ENCODE measurements at places on chromosomes 12 and 14.

GRCh38 chr12:121059031-121059898 is 20.2 kb upstream of the OASL start:
- DNase-seq: no peak

GRCh38 chr12:129966146-129966995 is 62.5 kb upstream of the TMEM132D start:
- DNase-seq: no peak

- DNase-seq: no peak
These were observed 173.6 kb downstream of the CALM1 start for GRCh38 chr14:90570461-90570860.

DNA sequence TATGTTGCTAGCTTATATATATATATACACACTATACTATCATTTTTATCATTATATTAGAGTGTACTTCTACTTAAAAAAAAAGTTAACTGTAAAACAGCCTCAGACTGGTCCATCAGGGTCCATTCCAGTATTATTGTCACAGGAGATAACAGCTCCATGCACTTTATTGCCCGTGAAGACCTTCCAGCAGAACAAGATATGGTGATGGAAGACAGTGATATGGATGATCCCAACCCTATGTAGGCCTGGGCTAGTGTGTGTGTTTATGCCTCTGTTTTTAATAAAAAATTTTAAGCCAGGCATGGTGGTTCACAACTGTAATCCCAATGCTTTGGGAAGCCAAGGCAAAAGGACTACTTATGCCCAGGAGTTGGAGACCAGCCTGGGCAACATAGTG is 86.2 kb downstream of the GCH1 start:
- DNase-seq: no peak

GRCh38 chr12:115079760-115080159 is 395.8 kb upstream of the TBX3 start:
- DNase-seq: no peak

DNA sequence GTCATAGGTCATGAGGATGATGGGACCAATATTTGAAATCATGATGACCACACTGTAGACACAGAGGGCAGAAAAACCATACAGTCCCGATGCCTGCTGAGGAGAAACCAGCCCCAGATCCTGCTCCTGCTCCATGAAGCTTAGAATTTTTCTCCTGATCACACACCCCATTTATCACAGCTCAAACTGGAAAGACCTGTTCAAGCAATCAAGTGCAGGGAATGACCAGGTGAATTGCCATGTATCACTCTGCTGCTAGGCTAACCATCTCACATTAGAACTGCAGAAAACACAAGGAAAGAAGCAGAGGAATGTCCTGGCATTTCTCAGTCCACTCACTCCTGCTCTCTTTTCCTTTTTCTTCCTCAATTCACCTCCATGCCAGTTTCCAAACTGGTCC is 18.1 kb downstream of the MANSC1 start:
- no peak for DNase-seq

DNA sequence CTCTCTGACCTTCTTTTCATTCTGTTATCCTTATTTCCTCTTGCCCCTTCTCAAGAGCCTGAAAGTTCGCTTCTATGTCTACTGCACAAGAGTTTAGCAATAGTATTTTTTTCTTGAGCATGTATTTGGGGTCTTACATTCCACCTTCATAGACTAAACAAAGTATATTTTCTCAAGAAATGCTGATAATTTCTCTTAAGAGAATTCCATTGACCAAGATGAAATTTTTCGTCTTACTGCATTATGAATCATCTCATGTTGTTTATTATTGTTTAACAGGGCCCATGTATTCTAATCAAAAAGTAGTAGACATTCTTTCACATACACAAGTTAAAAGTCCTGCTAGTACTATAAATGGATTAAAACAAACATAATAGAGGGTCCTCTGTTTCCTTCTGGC is 219.3 kb downstream of the C12orf50 start:
- no peak for DNase-seq

GRCh38 chr12:124294780-124295341 is at the start of gene RFLNA:
Gene RFLNA (plus strand): TSS chr12:124295093. CDS start chr12:124295430, 337 bp downstream.
- DNase-seq: no peak

DNA sequence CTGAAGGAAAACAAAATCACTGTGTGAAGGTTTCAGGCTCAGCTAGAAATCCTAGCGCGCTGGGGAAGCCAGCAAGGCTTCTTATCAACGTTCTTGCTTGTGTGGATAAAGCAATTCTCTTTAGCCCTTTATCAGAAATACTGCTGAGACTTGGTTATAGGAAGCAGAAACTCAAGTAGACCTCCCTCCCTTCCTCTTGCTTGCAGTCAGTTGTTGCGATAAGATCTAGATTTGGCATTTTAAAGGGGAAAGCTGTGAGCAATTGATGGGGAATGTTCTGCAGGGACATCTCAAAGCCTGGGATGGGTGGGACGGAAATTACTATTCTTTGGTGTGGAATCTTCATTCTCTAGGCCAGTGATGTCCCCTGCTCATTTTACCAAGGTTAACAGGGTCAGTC is 76.4 kb upstream of the ANO4 start:
- no peak for DNase-seq

DNA sequence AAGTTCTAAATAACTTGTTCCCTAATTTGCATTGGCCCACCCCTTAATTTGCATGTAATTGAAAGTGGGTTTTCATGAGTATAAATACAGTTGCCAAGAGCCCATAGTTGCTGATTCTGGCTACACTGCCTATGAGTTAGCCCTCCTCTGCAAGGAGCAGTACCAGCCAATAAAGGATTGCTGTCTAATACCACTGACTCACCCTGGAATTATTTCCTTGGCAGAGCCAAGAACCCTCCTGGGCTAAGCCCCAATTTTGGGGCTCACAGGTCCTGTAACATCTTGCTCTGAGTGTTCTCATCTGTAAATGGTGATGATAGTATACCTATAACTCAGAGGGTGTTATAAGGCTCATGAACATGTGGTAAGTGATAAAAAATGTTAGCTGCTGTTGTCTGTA is 6.8 kb downstream of the TTC8 start:
- no peak for DNase-seq

DNA sequence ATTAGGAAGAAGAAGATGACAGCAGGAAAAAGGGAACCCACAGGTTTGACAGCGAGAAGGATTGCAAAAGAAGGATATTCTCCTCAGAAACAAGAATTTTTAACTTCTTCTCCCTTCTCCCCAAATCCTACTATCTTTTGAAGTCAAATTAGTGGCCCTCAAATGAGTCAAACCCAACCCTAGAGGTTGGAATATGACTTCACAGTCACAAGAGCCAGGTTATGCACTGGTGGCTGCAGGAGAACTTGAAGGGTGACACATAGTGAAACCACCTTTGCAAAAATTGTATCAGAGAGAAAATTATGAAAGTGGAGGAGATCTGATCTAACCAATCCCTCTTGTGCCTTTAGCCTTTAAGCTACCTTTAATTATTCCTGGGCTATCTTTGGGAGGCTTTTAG is 386.2 kb upstream of the CCDC196 start:
- no peak for DNase-seq

- DNase-seq: no peak
These were observed 33.1 kb downstream of the NPC2 start for GRCh38 chr14:74459976-74460375.

DNA sequence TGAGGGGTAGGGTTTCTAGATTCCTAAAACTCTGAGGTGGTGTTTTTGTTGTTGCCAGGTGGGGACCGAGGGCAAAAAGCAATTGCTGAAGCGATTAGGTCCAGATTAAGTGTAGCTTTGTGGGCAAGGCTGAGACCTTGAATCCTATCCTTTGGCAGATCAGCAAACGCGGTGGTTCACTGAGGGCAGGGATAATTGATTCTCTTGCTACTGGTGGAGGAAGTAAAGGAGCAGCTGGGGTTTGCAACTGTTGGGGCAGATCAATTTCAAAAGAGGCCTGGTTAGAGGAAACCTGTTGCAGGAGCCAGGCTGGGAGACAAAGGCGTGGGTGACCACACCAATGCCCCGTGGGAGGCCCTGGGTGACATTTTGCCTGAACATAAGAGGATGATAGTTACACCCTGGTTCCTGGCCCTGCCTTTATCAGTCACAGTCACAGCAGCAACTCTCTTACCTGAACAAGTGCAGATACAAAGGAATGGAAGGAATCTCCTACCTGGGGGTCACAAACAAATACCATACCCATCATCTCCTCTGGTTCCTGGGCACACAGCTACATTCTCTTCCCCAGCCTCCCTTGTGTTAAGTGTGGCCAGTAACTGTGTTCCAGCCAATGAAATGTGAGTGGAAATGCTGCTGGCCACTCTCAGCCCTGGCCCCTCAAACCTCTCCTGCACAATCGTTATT is 43.3 kb upstream of the RASSF3 start:
- DNase-seq: no peak

GRCh38 chr12:124115976-124116690 is 143.1 kb downstream of the ZNF664 start:
- no peak for DNase-seq

DNA sequence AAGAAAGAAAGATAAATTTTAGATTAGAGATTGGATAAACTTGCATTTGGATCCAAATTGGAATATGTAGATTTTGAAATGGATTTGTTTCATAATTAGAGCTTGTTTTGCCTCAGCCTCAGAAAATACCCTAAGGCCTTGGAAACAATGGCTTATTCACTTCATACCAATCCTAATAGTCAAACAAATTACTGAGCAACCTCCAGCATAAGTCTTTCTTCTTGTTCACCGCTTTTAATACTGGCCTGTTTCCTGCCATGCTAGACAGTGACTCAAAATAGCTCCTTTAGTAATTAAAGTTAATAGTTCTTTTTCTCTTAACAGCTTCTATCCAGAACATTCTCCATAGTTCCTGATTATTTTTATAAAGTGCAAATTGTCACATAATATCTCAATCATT is 110.9 kb upstream of the DNM1L start:
- DNase-seq: no peak

DNA sequence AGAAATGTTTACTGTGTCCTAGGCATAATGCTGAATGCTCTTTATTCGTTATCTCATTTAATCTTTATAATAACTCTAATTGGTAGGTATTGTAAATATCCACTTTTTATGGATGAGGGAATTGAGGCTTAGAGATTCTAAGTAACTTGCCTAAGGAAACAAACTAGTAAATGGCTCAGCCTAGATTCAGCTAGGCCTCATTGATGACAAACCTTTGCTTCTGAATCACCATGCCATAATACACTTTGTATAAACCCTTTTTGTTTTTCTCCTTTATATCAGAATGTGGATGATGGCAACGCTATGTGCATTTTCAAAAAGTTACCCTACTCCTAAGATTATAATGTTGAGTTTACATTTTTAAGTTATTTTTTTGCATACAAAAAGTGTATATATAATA is 34.0 kb downstream of the MNAT1 start:
- DNase-seq: no peak

DNA sequence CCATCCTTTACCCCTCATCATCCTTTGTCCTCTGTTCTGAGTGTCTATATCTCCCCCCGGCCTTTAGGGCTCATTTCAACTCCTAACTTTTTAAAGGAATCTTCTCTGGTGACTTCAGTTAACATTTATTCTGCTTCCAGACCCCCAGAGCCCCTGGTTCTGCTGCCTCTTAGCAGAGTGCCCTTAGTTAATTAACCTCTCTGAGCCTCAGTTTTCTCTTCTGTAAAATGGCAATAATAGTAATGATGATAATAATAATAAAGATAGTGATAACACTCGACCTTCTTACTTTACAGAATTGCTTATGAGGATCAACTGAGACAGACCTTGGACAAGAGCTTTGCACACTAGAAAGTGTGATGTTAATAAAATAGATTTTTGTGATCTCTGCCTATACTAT is 6.4 kb upstream of the C12orf43 start:
- no peak for DNase-seq

DNA sequence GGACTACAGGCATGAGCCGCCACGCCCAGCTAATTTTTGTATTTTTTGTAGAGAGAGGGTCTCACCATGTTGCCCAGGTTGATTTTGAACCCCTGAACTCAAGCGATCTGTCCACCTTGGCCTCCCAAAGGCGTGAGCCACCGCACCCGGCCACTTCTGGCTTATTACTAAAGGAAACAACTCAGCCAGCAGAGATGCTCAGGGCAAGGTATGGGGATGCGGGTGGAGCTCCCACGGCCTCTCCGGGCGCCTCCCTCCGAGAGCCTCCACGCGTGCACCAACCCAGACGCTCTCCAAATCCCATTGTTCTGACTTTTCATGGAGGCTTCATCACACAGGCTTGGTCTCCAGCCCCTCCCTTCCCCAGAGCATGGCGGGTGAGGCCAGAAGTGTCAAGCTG is 6.1 kb upstream of the GPR132 start:
- DNase-seq: no peak

DNA sequence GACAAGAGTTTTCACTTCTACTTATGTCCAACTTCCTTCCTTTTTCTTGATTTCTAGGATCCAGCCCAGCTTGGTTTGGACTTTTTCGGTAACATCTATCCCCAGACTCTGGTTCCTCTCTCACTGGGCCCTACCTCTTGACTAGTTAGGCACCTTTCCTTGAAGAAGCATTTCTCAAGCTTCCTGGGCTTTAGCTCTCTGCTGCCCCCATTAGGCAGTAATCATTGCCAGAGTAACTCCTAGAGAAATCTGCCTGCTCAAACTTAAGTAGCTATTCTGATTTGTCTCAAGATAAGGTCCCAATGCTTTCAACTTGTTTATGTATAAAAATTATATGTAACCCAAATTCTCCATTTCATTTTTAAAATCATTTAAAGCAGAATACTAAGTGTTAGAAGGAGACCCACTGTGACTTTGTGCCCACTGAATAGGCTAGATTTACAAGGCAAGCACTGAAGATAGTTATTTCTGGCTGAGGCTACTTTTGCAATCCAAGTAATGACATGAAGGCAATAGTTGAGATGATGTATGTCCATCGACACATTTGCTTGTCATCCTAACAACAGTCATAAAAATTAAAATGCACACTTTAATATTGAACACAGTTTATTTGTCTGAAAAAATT is 275.0 kb upstream of the G2E3 start:
- DNase-seq: no peak

DNA sequence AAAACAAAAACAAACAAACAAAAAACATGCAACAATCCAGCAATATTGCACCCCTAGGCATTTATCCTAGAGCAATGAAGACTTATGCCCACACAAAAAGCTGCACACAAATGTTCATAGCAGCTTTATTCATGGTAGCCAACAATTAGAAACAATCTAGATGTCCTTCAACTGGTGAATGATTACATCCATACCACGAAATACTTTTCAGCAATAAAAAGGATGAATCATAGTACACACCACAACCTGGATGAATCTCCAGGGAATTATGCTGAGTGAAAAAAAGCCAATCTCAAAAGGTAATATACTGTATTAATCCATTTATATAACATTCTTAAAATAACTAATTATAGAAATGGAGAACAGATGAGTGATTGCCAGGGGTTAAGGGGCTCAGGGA is 14.5 kb upstream of the GPR162 start:
- no peak for DNase-seq
